ENCODE measurements at places on chromosomes 3 and 15.

DNA sequence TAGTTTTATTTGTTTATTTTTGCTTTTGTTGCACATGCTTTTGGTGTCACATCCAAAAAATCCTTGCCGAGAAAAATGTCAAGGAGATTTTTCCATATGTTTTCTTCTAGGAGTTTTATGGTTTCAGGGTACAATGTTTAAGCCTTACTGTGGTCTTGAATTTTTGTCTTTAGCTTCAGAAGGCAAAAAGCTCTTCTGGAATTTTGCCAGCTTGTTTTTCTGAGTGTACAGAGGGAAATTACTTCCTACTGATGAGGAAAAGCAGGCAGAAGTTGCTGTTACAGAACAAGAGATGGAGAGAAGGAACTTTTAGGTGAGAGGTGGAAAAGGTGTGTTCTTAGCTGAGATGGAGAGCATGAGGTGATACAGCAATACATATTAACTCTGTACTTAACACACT lies 59.6 kb downstream of the UBE2E2 start:
- no peak for DNase-seq

DNA sequence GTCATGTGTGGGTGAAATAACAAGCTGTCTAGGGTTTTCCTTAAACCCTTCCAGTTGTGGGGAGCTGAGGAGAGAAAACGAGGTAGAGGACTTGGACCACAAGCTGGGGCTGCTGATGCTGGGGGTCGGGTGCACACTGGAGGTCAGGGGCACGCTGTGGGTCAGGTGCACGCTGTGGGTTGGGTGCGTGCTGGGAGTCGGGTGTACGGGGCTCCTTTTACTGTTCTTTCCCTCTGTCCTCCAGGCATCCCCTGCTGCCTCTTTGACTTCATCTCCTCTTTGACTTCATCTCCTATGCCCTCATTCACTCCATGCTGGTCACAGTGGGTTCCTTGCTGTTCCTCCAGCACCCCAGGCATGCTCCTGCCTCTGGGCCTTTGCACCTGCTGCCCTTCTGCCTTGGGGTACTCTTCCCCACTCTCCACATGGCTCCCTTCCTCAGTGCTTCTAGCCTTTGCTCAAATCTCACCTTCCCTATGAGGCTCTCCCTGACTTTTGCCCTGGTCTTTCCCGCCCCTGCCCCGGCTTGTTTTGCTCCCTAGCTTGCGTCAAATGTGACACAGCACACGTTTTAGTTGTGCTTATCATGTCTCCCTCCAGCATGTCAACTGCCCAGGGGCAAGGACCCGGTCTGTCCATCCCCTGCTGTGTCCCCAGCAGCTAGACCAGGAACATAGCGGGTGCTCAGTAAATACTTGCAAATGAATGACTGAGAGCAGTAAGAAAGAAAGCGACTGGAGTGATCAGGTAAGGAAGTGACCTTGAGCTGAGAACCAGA lies 45.4 kb downstream of the WNT7A start:
- no peak for DNase-seq

GRCh38 chr15:100809587-100809986 lies 70.0 kb upstream of the ALDH1A3 start:
- DNase-seq, result no peak

- DNase-seq, result no peak
Measured at GRCh38 chr15:33055962-33056361, 138.6 kb downstream of the FMN1 start.

DNA sequence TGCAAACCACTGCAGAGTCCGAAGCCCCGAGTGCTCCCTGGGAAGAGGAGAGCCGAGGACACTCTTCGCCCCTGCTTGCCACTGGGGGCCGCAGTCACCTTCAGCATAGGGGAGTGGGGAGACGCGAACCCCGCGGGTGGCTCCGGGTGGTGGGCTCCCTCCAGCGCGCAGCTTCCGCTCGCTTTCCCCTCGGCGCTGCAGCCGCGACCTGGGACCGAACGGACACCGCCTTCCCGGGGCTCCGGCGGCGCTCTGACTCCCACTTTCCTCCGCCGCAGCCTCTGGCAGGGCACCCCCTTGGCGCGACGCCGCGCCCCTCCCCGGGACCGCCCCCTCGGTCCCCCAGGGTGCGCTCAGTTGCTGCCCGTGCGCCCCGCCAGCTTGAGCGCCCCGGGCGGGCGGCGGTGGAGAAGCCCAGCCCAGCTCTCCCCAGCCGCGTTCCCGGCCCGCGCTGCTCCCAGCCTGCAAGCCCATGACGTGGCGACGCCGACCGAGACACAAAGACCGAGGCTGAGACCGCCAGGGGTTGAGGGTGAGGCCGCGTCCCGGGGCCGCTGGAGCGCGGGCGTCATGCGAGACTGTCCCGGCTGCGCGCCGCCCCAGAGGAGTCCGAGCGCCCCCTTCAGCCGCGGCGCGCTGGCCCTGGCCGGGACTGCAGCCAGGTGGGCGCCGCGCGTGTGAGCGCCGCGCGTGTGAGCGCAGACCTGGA lies at the start of gene MINAR1:
Gene MINAR1 (plus strand): TSS at position 701 of the 709 bp plus-strand sequence. CDS start 23,812 bp downstream, outside the sequence.
- no peak for DNase-seq

- no peak for DNase-seq
Measured at GRCh38 chr3:81689617-81690016, 71.8 kb downstream of the GBE1 start.
